Omental fat pad (tissue), 4 donors: ENCODE measurements at places on chromosomes 16 and 17.

- no peak for DNase-seq
Observed at GRCh38 chr17:78709751-78710181, 72.3 kb downstream of the CYTH1 start.

DNA sequence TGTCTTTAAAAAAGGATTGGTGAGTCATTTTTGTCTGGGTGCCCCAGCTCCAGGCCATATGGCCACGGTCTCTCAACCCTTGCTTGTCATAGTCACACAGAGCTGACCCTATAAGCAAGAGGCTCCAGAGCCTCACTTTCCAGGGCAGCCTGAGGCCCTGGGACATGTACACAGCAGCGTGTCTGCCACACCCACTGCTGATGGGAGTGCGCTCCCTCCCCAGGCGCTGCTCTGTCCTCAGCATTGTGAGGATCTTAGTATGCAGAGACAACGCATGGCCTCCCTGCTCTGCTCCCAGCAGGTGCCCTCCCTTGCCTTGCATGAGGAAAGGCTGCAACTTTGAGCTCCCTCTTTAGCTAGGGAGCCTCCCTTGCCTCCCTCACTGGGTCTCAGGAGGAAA lies 80.8 kb upstream of the CRHR1 start:
- no peak for DNase-seq

GRCh38 chr16:67407176-67407787 lies 9.0 kb downstream of the ZDHHC1 start:
- DNase-seq, result no peak

GRCh38 chr16:66326991-66327513 lies 39.4 kb upstream of the CDH5 start:
- no peak for DNase-seq

DNA sequence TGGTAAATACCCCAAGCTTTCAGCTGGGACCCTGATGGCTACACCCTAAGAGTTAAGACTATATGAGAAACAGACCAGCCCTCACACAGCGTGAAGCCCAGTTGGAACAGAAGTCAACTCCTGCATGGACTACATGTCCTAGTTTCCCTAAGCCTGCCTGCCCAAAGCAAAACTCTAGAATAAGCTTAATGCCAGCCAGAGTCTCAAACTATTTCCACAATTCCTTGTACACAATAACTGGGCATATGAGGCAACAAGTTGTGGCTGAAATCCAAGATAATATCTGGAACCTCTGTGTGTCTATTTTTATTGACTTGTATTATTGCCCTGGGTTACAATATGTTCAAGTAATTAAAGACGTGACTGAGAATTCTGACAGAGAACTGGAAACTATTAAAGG lies 19.4 kb downstream of the MYH10 start:
- DNase-seq, result no peak
